LHCN-M2 (cell line): ENCODE measurements at places on chromosomes 2 and 18.

GRCh38 chr2:124572934-124573634 is 548.0 kb downstream of the CNTNAP5 start:
- no peak for DNase-seq

DNA sequence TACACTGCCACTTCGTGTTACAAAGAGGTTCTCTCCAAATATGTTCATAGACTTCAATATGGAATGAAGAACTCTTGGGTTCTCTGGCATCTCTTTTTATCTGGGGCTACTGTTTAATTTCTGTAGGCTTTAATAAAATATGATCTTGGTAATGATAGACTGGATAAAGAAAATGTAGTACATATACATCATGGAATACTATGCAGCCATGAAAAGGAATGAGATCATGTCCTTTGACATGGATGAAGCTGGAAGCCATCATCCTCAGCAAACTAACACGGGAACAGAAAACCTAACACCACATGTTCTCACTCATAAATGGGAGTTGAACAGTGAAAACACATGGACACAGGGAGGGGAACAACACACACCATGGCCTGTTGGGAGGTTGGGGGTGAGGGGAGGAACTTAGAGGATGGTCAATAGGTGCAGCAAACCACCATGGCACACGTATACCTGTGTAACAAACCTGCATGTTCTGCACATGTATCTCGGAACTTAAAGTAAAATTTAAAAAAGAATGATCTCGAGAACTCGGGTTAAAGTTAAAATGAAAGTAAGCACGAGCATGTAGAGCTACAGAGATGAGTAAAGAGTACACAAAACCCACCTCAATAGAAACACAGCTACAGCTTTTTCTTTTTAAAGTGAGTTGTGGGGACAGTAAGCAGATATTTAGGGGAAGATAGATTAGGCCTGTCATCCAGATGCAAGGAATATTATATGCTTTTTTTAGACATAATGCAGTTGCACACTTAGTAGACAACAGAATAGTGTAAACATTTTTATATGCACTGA is 102.3 kb downstream of the SGPP2 start:
- DNase-seq, result no peak

GRCh38 chr2:101114815-101115214 is 36.4 kb downstream of the TBC1D8 start:
- no peak for DNase-seq

GRCh38 chr2:41364842-41365241 is 683.0 kb upstream of the PKDCC start:
- no peak for DNase-seq

- no peak for DNase-seq
These were observed 53.3 kb upstream of the ACAA2 start for GRCh38 chr18:49866680-49867079.

DNA sequence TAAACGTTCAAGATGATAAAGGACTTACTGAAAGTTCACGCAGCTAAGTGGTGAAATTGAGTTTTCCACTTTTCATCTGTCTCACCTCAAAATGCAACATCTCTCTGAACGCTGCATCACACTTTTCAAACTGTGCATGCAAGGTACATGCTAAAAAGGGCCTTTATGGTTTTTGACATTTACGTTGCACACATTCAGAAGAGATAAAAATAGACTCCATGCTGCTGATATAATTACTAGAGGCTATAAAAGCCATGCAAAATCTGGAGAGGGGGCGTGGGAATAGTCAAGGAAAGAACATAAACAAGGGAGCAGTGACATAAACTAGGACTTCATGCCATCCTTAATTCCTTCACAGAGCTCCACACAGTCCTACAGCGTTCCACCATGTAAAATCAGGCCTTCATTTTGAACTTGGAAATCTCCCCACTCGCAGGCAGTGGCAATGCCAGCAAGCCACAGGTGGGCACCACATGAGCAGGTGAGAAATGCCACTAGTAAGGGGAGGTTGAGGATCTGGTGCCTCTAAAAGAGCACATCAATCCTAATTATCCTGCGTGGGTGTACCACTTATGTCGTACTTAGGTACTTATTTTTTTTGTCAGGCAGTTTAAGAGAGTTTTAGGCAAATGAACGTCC is 71.4 kb downstream of the ZEB2 start:
- DNase-seq, result no peak

DNA sequence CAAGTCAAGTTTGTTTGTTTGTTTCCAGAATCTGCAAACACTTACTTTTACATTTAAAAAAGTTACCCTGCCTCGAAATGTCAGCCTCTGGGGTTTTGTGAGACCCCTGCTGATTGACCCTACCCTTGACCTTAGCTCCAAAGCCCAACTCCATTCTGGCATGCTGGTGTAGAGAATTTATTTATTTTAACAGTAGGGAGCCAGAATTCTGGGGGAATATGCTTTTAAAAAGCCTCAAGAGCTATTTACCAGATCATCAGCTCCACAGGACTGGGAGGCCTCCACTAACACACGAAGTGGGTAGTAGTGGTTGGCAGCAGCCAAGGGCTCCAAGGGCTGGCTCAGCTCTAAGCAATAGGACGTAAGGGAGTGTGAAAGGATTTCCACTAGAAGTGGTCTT is 23.2 kb upstream of the GREB1L start:
- no peak for DNase-seq

- DNase-seq, result no peak
These were observed 45.9 kb downstream of the THUMPD2 start for GRCh38 chr2:39733070-39733674.

- no peak for DNase-seq
These were observed 65.9 kb upstream of the CPO start for GRCh38 chr2:206873423-206873822.

DNA sequence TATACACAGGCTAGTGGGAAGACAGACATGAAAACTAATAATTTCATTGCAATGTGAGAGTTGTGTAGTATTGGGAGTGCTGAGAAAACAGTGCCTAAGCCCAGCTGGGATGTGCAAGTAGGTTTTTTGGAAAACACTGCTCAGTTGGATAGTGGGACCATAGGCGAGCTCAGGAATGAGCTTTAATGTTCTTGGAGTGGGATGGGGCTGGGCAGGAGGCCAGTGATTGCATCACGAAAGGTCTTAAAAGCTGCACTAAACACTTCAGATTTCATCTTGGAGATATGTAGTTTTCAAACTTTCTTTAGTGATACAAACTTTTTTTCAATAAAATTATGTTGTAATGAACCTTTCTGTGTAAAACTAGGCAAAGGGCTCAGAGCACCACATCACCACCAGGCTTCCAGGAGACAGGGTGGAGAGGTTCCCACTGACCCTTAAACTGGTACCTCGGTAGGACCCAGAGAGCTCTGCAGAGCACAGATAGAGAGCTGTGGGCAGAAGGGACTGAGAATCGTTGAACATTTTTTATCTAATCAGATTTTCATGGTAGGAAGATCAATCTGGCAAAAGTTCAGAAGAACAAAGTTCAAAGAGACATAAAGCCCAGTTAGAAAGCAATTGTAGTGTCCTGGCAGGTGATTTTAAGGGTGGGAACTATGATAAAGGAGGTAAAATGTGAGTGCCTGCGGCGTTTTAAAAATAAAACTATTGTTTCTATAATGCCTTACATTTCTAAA is 176.2 kb downstream of the TRABD2A start:
- DNase-seq, result no peak

GRCh38 chr18:76602191-76602590 is 107.1 kb upstream of the ZNF516 start:
- no peak for DNase-seq

- DNase-seq, result no peak
These were observed 127.5 kb upstream of the GAREM1 start for GRCh38 chr18:32598144-32598543.

DNA sequence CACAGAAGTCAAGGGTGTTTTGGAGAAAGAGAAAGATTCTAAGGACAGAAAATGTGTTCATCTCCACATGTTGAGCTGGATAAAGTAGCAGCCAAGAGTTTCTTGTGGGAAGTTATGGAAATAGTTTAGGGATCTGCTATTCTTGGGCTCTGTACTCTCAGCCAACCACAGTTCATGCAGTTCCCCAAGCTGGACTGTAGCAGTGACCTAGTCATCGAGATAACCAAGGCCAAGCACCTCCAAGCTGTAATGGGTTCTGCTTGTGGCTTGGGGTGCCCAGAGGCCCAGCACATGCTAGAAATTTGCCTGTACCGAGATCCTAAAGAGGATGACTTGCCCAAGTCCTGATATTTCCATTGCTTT is 91.9 kb upstream of the RASGRP3 start:
- DNase-seq, result no peak

GRCh38 chr2:175414191-175414881 is 232.8 kb upstream of the ATP5MC3 start:
- no peak for DNase-seq

DNA sequence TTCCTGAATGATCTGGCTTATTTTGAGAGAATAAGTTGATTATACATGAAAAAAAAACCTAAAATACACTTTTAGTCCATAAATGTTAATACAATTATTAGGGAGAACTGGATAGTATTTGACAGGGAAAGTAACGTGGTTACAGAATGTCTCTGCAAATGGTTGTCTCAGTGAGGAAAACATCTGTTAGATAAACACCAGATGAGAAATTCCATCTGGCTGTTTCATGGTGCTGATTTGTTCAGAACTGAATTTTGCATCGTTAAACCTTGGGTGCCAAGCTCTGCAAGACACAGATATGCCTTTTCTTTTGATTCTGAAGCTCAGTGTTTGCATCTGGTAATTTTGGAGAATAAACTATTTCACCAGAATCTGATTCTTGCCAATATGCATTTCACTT is 90.4 kb downstream of the SCN3A start:
- peak; percentile 33 for DNase-seq

DNA sequence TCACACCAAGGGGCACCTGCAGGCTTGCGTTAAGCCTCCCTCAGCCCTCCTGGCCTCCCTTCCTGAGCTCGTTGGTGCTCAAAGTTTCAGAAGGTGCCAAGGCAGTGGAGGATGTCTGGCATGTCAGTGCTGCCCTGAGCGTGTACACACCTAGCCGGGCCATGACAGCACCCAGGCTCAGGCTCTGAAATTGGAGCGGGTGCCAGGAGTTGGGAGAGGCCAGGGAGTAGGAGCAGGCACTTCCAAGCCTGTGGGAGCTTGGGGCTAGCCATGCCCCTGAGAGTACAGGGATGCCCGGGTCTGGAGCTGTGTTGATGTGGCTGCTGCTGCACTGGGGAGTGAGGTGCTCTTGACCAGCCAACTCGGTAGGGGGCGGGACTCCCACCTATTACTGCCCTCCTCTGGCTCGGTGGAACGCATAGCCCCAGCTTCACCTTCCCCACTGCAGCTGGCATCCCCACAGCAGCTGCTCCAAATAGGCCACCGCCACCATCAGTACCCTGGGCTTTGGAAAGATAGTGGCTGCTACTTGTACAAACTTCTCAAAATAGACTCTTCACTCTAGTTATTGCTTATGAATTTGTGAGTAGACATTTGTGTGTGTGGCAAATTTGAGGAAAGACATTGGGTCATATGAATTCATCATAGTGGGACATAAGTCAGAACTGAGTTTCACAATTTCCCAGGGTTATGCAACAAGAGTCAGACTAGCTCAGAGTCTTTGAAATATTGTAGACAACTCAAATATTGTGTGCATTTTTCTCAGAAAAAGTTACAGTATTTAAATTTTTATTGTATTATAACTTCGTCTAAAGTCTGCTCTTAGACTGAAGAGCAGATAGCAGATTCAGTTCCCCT is 6.8 kb upstream of the PCARE start:
- no peak for DNase-seq

DNA sequence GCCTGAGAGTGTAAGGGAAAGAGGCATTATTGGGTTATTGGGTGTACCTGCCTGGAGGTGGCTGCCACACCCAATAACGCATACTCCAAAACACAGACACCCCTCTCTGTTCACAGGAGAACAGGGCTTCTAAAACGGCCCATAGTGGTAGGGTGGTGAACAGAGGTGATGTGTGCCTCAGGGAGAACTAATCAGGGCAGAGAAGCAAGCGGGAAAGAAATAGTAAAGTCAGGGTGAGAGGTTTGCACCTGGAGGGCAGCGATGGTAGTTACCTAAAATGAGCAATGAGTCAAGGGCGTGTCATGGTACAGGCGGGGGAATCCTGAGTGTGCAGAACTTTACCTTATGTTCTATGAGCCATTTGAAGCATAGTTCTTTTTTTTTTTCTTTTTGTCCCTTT is 21.6 kb upstream of the VPS4B start:
- no peak for DNase-seq

- DNase-seq, result no peak
These were observed 83.9 kb upstream of the MAPRE2 start for GRCh38 chr18:34957119-34957863.

DNA sequence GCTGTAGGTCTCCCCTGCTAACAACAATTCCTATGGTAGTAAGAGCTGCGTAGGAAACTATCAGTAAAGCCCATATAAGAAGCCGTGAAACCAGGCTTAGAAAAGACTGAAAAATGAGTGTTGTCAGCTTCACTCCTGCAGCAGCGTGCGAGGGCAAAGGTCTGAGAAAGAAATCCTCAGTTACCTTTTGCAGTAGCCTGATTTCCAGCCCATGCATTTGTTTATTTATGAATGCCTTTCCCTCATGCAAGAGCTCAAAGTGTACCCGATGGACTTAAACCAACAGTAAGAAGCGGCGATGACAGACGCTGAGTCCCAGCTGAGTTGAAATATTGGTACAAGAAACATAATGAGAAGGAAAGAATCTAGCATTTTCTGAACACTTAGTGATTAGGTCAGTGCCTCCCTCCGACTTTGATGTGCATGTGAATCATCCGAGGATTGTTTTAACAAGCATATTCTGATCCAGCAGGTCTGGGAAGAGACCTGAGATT is 15.0 kb upstream of the POLI start:
- DNase-seq, result peak; percentile 30

GRCh38 chr2:157269922-157270321 is 12.4 kb downstream of the GALNT5 start:
- no peak for DNase-seq

DNA sequence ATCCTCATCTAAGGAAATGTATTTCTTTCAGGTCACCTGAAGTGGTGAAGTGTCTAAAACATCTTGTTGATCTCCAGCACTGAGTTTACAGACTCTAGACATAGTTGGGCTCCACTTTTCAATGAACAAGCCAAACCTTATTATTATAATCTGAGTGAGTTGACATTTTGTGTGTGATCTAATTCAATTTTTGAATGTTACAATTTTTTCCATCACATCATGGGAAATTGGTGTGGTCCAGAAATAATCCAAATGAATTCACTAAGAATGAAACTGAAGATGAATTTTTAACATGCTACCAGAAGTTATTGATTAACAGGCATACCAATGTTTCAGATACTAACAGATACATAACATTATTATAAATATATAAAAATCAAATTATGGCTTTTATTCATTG is 75.6 kb upstream of the EFEMP1 start:
- no peak for DNase-seq
